ENCODE measurements at places on chromosomes 2 and 18. TPM values are rescaled to one million over a fixed set of nuclear protein-coding genes. Genes with fewer than 3 reads are reported as not detected.

Gene WNT10A
- total RNA-seq: not detected

Gene DNAJC5G
- total RNA-seq: not detected

Gene FBXO41
- total RNA-seq: 1.7 TPM

GRCh38 chr2:146244830-146245229 lies 1600.0 kb upstream of the ACVR2A start:
- no peak for DNase-seq

DNA sequence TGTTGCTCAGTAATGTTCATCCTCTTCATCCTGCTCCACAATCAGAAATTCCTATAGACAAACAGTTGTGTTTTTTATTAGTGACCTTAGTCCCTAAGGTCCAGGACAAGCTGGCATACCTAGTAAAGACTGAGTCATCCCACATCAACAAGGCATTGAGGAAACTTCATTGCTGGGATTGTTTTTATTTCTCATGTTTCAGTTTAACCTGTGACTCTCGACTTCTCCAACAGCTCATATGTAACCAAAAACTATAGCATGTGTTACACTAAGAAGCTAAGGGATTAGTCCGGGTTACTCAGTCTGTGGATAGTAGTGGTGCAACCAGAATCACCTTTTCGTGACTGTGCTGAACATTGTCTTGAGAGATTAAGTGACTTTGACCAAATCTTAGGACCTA lies 292.1 kb downstream of the RDH14 start:
- no peak for DNase-seq

GRCh38 chr18:62258616-62259015 lies 66.5 kb upstream of the TNFRSF11A start:
- DNase-seq: no peak

DNA sequence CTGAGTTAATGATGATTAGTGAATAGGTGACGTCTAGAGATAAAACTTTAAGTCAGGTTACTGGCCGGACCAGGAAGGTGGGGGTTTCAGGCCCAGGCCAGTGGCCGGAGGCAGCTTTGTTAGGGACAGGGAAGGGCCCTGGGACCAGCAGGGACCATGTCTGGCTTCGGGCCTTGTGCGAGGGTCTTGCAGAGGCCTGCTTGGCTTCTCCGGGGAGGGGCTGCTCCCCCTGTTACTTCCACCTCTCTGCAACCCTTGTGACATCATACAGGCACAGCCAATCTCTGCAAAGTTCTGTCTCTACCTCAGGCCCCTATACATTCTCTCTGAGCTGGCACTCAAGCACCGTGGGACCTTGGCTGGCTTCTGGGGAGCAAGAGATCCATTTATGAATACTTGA lies at the start of gene ALLC:
Gene ALLC (plus strand): TSS at position 320 of the 400 bp plus-strand sequence. CDS start 12,958 bp downstream, outside the sequence.
- no peak for DNase-seq

DNA sequence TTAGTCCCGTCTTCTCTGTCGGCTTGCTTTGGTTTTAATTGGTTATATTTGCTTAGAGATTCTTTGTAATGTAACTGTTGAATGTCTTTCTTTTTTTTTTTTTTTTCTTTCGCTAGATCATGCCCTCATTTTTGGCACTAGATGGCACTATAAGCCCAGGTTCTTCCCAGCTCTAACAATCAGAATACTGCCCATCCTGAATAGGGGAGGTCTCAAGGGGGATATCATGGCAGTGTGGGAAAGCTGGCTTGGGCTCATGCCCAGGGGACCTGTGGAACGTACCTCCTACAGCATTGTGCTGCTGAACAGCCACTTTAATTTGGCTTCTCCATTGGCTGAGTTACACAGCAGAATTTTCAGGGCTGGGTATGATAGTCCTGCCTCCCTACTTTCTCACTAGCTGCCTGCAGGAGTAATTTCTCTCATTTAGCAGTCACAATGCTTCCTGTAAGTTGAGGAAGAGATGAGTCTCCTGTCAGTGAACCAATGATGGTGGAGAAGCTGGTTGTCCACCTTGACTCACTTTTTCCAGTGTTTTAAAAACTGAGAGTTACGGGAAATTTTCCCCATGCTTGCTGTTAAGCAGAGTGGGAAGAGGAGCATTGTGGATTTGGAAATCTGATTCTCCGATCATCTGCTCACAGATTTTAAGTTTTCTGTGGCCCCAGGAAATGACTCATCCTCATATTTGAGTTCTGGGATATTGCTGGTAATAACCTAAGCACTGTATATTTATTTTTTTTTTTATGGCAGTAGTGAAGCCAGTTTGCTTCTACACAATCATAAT lies 47.2 kb downstream of the RAD51AP2 start:
- no peak for DNase-seq

DNA sequence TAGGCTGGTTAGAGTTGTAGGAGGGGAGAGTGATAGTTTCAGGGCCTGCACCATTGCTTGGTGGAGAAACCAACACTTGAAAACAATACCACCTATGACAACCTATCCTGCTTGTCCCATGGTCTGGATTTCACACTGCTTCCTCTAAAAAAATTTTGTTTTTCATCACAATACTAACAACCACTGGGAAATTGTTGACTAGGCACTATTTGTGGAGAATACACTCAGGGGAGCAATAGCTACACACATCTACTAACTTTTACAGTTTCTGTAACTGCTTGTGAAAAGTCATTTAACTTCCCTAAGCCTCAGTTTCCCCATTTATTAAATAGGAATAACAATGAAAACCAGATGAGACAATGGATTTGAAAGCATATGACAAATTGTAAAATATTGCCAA lies 4.1 kb upstream of the CRYGB start:
- no peak for DNase-seq

DNA sequence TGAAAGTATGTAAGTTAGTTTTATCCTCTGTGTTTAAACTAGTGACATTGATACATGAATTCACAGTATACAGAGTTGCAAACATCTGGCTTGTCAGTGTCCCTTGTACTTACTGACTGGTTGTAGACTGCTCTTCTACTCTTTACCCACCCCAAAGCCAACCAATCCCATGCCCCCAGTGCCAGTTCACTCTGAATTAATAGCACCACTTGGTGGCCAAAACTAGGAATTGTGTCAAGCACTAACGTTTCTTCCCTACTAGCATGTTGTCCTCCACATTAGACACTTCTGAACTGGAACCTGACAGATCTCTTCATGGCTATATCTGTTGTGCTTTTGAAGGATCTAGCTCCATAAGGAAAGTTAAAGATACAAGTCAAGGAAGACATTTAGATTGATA lies 27.2 kb upstream of the OTX1 start:
- no peak for DNase-seq
